CD4-positive, CD25-positive, alpha-beta regulatory T cell (primary cell): ENCODE measurements at places on chromosomes 11 and 22.

DNA sequence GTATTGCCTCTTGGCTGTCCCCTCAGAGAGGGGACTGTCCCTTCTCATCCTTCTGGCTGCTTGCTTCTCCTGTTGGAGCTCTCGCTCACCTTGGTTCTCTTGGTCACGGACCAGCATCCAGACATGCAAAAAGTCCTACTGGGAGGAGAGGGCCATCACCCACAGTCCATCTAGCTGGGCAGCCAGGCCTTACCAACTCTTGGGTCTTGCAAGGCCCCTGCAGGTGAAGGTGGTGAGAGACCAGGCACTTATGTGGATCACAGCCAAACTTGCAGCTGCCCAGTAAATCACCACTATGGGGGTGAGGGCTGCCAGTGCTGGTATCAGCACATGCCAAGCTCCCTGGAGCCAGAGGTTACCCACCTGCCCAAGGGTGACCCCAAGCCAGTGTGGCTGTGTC, 36.3 kb downstream of the KCNQ1OT1 start:
- DNase-seq = no peak

- DNase-seq = no peak
Observed at GRCh38 chr11:64268893-64269539, 15.4 kb downstream of the BAD start.

DNA sequence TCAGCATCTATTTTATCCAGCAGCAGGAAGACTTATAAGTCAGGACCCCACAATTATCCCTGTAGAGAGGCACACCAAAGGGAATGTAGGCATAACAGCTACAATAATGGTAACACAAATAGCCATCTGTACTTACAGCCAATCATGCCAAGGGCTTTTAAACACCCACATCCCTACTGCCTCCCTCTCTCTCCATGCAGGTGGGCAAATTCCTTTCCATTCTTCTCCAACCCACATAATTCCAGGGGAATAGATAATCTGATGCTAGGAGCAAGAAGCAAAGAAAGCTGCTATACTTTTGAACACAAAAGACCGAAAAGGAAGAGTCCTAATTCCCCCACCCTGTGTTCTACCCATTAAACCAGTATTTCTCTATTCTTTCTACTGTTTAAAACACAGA, 46.7 kb downstream of the RBFOX2 start:
- no peak for DNase-seq

- DNase-seq = no peak
Observed at GRCh38 chr11:102244681-102245409, 72.4 kb upstream of the BIRC3 start.

DNA sequence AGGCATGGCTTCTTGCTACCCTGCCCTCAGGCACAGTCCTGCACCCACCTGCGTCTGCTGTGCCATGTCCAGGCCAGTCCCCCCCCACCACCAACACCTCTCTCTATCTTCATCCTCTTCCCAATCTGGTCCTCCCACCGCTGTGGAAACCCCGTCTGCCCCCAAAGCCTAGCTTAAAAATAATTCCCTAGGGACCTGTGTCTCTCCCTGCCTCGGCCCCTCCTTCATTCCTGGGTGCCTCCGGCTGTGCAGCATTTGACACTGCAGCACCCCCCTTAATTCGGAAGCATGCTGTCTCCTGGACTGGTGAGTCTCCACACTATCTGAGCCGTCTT, 2.5 kb upstream of the ASCL2 start:
- DNase-seq = no peak

- DNase-seq = no peak
Observed at GRCh38 chr22:48338793-48339705, 1488.6 kb downstream of the BRD1 start.

DNA sequence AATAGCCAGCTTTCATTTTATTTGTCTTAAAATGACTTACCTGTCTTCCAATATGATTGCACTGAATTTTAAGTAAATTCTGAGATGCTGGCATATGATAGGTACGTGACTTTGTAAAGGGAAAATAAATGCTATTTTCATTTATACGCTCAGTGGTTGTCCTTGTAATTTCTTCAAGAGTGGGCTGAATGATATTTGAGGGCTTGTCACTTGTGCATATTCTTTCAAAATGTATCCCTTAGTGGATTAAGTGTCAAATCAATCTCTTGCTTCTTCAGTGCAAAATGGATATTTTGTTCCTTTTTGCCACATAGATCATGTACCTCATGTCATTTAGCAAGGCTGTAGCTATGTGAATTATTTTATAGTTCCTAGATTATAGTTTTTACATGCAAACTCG, 56.9 kb downstream of the GAS2 start:
- DNase-seq = no peak

- no peak for DNase-seq
Observed at GRCh38 chr11:65793144-65793581, 6.3 kb downstream of the OVOL1 start.

DNA sequence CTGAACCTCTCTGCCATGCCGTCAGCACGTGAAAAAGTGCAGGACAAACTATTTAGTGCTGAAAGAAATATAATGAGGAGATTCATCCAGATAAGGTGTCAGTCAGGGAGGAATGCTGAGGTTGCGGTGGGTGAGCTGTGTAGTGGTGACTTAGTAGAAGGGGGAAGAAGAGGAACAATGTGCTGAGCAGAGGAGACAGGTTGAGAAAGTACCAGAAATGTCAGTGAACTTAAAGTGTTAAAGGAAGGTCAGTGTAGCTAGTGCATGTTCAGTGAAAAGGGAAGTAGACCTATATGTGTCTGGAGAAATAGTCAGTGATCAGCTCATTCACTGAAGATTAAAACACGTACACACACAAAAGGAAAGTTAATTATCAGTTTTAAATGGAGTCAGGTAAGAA, 237.6 kb upstream of the CCDC179 start:
- DNase-seq = no peak

DNA sequence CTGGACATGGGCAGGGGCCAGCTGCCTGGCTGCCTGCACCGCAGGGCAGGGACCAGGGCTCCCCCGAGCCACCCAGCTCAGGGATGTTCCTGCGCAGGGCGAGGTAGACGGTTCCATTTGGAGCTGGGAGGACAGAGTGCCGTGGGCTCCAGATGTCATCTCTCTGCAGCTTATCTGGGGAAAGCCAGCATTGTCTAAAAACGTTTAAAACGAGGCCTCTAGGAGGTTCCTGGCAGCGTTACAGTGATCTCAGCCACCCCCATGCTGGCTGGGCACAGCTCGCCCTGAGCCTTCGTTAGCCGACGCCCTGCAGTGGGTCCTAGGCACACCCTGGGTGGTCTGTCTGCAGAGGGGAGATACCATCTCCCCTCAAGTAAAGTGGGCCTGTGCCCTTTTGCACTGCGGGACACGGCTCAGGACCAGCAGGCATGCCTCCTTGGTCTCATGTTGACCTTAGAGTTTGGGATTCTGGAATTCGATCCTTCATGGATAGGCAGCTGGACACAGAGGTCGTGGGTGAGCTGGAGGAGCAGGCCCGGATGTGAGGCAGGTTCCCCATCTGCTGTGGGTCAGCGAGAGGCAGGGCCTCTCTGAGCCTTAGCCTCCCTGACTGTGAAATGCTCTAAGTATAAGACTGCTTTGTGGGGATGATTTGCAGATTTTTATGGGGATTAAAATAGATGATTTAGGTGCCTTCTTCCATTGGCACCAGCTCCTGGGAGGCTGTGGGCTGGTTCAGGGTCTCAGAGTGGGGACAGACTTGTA, 14.1 kb downstream of the SYNGR1 start:
- no peak for DNase-seq

- no peak for DNase-seq
Observed at GRCh38 chr11:92440701-92441442, 216.3 kb downstream of the FAT3 start.

GRCh38 chr11:104164028-104164520, at the start of gene PDGFD:
Gene PDGFD (minus strand): TSS chr11:104164147.
- DNase-seq = no peak

DNA sequence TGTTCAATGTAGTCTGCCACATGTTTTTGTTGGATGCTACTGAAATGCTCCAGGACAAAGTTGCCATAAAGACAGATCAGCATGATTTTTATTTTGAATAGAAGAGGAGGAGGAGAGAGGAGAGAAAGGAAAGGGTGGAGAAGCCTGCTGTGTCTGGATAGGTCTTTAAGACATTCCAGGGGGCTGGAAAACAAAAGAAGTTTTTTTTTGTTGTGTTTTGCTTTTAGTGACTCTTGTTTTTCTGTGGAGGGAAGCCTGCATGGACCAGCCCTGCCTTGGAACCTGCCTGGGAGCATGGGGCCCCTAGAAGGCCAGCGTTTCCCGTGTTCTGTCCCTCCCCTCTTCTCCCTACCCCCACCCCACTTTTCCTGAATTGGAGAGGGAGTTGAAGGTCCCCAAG, 2.3 kb downstream of the TSPAN18 start:
- no peak for DNase-seq

DNA sequence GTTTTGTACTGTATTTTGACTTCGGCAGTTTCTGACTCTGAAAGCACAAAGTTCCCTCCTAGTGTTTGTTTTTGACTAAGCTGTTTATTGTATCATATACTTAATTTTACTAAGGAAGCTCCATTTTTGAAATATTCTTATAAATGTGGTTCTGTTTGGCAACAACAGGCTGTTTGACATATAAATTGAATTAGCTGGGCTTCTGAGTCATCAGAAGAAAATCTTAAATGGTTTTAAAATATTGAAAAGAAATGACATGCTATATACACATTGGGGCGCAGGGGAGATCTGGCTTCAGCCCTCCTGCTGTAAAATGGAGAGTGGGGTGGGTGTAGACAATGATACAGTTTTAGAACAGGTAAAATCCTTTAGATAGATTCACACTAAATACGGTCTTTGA, 38.6 kb downstream of the SHISA8 start:
- no peak for DNase-seq

DNA sequence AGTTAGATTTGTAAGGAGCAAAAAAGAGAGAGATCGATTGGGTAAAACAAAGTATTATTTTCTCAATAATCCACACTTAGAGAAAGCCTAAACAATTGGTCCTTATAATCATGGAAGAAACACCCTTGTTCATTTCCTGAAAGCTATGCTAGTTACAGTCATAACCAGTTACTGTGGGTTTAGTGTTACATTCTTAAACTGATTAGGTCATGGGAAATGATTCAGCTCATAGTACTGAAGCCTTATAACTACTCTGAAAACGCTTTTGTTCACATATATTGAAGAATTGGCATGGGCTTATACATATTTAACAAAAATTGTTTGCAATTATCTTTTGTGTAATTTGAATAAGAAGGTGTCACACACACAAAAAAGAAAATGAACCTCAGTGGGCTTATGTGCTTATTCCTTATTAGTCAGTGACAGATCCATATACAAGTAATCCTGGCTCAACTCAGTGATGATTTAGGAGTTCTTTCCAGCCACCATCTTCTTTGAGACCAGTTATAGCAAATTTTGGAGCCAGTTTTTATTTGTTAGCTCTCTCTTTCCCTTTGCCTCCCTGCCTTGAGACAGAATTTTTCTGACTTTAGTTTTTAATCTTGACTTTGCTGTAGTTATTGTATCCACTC, 198.5 kb upstream of the CTSC start:
- no peak for DNase-seq

- no peak for DNase-seq
Observed at GRCh38 chr11:130096823-130097222, 27.1 kb downstream of the APLP2 start.

GRCh38 chr11:134682577-134682976, 270.5 kb upstream of the B3GAT1 start:
- DNase-seq = no peak

- no peak for DNase-seq
Observed at GRCh38 chr22:37378642-37379058, 48.6 kb downstream of the ELFN2 start.

DNA sequence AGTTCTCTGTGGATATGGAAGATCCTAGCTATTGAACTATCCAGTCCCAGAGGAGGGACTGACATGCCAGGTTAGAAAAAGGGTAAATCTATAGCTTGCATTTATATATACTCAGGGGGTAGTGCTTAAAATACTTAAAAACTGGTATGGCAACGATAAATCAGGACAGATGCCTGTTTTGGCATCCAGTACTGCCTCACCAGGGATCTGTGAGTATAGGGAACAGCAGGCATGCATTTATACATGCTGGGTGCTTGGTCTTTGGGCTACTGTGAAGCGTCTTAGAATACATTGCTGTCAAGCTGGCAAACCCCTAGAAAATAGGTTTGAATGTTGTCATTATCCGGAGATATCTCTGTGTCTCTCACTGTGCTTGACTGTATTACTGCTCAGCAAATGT, 94.2 kb upstream of the DRD2 start:
- DNase-seq = no peak

DNA sequence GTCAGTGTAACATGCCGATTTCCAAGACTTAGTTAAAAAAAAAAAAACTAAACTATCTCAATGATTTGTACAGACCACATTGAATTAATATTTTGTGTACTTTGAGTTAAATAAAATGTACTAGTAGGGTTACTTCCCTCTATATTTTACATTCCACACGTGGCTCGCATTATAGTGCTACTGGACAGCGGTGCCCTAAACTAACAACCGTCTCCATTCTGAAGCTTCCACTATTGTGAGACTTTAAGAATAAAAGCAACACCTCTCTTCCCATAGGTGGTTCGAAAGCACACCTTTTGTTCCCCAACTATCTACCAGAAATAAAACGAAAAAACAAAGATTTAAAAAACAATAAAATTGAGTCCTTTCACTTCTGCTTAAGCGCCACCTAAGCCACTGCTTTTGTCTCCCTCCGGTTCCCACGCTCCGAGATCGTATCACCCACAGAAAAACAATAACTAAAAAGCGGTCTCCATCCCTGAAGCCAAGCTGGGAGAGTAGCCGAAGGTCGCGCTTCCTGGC, 380 bp upstream of the TTC17 start:
- no peak for DNase-seq

- no peak for DNase-seq
Observed at GRCh38 chr22:17164392-17165024, 5.4 kb upstream of the HDHD5 start.

DNA sequence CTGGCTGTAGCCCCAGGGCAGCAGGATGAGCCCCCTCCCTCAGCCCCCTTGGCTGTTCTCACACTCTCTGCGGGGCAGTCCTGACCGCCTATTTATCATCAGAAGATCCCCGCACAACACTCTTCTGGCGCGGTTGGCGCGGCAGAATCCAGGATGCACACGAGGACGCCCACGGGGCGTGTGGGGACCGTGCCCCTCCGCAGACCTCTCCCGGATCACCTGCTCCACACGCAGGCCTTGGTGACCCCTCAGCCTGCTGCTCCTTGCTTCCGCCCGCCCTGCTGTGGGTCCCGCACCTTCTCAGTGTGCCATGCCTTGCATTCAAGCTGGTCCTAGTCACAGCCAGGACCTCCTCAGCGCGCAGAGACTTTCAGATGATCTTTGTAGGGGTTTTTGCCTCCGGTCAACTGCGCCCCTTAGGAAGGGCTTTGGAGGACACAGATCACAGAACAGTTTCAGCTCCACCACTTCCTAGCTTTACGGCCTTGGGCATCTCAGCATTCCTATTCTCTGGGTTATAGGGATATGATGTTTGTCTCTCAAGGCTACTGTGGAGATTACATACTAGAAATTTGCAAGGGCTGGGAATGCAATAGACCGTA, 841 bp upstream of the TUB start:
- DNase-seq = no peak

DNA sequence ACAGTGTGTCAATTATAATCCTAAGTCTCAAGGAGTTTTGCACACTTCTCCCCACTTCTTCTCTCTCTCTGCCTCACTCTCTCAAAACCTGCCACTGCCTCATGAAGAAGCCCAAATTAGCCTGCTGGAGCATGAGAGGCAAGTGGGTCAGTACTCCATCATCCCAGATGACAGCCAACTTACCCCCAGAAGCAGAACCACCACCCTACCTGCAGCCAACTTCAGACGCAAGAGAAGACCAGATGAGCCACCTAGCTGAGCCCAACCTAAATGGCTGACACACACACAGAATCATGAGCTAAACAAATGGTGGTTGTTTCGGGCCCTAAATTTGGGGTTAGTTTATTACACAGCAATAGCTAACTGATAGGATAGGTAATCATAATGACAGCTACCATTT, 61.2 kb downstream of the CD82 start:
- no peak for DNase-seq
